NCI-H1417 treated with DMSO at 0.1 percent for 48 hours (cell line): ENCODE measurements at places on chromosomes 12 and 14.

DNA sequence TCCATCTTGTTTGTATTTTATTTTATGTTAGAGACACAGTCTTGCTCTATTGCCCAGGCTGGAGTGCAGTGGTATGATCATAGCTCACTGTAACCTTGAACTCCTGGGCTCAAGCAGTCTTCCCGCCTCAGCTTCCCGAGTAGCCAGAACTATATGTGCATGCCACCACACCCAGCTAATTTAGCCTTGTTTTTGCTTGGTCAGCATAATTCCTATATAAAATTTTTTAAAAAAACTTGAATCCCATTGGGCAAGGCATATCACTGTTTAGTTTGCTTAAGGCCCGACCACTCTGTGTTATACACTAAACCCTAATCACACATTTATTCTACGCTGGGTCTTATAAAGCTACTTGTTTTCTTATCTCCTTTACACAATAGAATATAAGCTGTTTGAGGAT is 266.4 kb downstream of the AKAP6 start:
- DNase-seq = no peak

- DNase-seq = no peak
Measured at GRCh38 chr14:101134161-101134631, 230.7 kb upstream of the RTL1 start.

- DNase-seq = no peak
Measured at GRCh38 chr12:129841251-129841650, 62.6 kb downstream of the TMEM132D start.

DNA sequence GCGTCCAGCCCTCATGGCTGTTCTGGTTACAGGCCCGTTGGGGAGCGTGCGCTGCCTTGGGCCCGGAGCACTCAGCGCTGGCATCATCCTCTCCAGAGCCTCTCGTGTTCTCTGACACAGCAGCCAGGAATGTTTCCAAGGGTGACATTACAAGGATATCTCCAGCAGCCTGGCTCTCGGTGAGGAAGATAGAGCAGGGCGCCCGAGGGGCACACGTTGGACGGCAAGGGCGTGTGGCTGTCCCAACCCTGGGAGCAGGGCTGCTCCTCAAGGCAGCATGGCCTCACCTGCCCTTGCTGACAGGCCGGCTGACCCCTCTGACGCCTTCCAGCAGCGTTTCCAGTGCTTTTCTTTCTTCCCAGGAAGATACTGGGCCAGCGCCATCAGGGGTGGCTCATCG is 14.4 kb downstream of the LRCOL1 start:
- DNase-seq = no peak

DNA sequence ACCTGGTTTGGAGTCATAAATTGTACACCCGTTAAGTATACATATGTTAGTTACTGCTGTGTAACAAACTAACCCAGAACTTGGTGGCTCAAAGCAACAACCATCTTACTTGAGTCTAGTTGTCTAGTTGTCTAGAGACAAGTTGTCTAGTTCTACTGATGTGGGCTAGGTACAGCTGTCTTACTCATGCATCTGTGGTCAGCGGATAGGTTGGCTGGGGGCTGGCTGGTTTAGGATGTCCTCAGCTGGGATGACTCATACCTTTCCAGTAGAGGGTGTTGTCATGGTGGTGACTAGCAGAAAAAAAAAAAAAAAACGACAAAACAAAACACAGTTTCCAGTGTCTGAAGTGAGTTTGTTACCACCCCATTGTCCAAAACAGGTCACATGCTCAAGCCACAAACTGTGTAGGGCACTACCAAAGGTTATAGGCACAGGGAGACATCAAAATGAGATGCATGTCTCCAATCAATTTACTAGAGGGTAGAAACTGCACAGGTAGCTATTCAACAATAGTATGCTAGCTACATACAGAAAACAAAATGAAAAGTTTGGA is 680.3 kb downstream of the MED13L start:
- no peak for DNase-seq

- DNase-seq = peak; percentile 18
Measured at GRCh38 chr14:35814371-35815005, 5.4 kb upstream of the RALGAPA1 start.
